Psoas muscle (tissue), 8 donors: ENCODE measurements at places on chromosomes 5 and 9. TPM values are rescaled to one million over a fixed set of nuclear protein-coding genes. Genes with fewer than 3 reads are reported as not detected.

DNA sequence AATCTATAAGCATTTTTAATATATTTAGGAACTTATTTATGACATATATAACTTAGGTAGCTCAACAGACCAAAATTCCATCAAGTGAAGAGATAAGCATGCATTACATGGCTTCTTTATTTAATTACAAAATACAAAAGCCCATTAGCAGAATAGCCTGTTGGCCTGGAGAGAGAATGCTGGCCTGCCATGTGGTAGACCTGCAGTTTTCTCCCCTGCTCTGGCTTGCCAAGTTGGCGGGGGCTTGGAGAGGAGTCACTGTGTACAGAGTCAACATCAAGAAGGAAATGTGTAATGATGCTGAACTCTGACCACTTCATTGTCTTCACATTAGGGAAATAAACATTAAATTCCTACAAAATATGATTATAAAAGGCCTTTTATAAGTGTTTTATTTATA is 69.8 kb upstream of the CNTLN start:
- no peak for DNase-seq

DNA sequence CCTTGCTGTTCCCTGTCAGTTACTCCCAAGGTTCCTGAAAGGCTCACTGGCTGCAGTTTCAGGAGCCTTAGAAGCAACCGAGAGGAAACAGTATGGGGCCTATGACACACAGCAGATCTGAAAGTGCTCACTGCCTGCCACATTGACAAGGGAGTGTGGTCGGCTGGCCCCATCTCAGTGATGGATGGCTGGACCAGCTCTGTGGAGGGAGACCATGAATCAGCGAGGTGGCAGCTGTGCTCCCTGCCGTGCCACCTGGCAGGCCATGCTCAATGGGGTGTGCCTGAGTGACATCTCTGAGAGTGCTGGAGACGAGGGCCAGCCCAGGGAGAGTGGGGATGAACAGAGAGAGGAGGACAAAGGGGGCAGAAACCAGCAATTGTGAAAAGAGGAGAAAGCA is 49.1 kb downstream of the DOCK2 start:
- DNase-seq, result no peak

GRCh38 chr5:119280380-119280779 is 75.4 kb upstream of the TNFAIP8 start:
- DNase-seq, result no peak

DNA sequence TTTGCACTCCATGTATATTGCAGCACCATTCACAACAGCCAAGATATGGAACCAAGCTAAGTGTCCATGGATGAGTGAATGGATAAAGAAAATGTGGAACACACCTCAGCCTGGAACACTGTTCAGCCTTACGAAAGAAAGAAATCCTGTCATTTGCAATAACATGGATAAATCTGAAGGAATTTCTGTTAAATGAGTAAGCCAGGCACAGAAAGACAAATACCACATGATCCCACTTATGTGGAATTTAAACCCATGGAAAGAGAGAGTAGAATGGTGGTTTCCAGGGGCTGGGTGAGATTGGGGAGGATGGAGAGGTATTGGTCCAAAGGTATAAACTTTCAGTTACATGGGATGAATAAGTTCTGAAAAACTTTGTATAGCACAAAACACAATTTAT is 228.9 kb upstream of the CD180 start:
- no peak for DNase-seq

The CNTFR gene
- 42.9 TPM for total RNA-seq

GRCh38 chr9:26807161-26807560 is 85.4 kb downstream of the CAAP1 start:
- no peak for DNase-seq

The SPDL1 gene
- total RNA-seq, result 2.1 TPM

The ADAMTS12 gene
- total RNA-seq, result 1.2 TPM

- DNase-seq, result no peak
Measured at GRCh38 chr9:19643875-19644274, 145.0 kb downstream of the SLC24A2 start.

The FBXO4 gene
- 3.0 TPM for total RNA-seq

GRCh38 chr5:53749621-53750020 is 189.2 kb downstream of the NDUFS4 start:
- DNase-seq, result no peak

GRCh38 chr5:135047347-135047695 is 13.3 kb upstream of the PITX1 start:
- DNase-seq, result no peak

GRCh38 chr9:79600466-79600865 is 28.7 kb downstream of the TLE4 start:
- DNase-seq, result no peak

The DROSHA gene
- total RNA-seq, result 33.8 TPM

The MYOT gene
- total RNA-seq, result 319 TPM

GRCh38 chr9:97109194-97109811 is 70.4 kb upstream of the CTSV start:
- DNase-seq, result no peak

DNA sequence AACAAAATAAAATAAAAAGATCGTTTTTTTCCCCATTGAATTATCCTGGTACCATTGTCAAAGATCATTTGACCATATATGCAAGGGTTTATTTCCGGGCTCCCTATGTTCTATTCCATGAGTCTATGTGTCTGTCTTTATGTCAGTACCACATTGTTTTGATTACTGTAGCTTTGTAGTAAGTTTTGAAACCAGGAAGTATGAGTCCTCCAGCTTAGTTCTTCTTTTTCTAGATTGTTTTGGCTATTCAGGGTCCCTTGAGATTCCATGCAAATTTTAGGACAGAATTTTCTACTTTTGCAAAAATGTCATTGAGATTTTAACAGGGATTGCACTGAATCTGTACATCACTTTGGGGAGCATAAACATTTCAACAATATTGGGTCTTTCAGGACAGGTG is 18.7 kb upstream of the EEIG1 start:
- no peak for DNase-seq
